ENCODE measurements at places on chromosomes 2 and 18. TPM values are rescaled to one million over a fixed set of nuclear protein-coding genes. Genes with fewer than 3 reads are reported as not detected.

ADCY3 gene
- polyA plus RNA-seq, result 2.5 TPM

PCARE gene
- not detected for polyA plus RNA-seq

UPP2 gene
- polyA plus RNA-seq, result not detected

MDH1 gene
- polyA plus RNA-seq, result 63.2 TPM

SH2D6 gene
- polyA plus RNA-seq, result not detected

FAM228A gene
- 0.17 TPM for polyA plus RNA-seq

TMEM87B gene
- 9.1 TPM for polyA plus RNA-seq

- H3K27ac ChIP-seq, result no peak overlapping the region
- H3K36me3 ChIP-seq, result no peaks in the 10 kb centered on the region
- H3K4me1 ChIP-seq, result peaks cover 4% of the 10 kb centered on the region
- H3K27me3 ChIP-seq, result no peaks in the 10 kb centered on the region
- peak; percentile 71 for DNase-seq
- no peak overlapping the region for H3K4me3 ChIP-seq
Observed at GRCh38 chr2:227862227-227862740, 9.1 kb upstream of the DAW1 start.

GRCh38 chr2:86027196-86027921 lies 78.3 kb downstream of the POLR1A start:
- no peak overlapping the region for H3K27ac ChIP-seq
- no peaks in the 10 kb centered on the region for H3K27me3 ChIP-seq
- H3K4me3 ChIP-seq, result no peak overlapping the region
- H3K36me3 ChIP-seq, result peaks cover 62% of the 10 kb centered on the region

DNA sequence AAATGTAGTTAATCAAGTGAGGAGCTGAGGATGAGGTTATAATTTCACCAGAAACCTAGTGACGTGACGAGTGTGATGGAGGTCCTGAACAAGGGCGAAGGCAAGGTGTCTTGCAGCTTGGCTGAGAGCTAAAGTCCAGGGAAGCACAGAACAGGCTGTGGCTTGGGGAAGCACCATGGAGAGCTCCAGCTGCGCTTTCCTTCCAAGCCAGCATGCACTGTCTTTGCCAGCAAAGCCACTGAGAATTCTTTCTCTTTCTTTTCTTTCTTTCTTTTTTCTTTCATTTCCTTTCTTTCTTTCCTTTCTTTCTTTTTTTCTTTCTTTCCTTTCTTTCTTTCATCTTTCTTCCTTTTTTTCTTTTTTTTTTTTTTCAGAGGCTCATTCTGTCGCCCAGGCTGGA lies 239.3 kb downstream of the FBXO15 start:
- H3K4me1 ChIP-seq, result no peaks in the 10 kb centered on the region
- no peak overlapping the region for H3K27ac ChIP-seq
- DNase-seq, result no peak

DNA sequence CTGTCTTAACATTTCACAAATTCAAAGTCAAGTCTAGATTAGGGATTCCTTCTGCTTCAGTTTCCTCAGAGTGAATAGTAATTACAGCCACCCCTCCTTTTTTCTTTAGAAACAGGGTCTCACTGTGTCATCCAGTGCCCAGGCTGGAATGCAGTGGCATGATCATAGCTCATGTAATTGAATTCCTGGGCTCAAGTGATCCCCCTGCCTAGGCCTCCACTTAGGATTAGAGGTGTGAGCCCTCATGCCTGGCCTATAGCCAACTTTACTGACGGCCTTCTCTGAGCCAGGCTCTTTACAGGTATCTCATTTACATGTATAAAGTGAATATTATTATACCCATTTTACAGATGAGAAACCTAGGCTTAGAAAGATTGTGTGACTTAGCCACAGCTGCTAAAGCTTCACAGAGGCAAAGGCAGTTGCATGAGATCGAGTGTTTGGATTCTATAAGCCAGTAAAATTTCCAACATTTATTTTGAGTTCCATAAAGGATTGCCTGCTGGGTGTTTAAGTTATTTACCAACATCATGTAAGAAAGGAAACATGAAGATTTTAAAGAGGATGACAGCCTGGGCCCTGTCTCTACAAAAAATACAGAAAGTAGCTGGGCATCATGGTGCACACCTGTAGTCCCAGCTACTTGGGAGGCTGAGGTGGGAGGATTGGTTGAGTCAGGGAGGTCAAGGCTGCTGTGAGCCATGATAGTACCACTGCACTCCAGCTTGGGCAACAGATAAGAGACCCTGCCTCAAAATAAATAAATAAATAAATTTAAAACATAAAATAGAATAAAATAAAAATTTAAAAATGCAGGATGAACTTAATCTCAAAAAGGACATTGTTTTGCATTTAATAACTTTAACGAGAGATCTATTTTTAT lies 1.8 kb downstream of the ENOSF1 start:
- no peaks in the 10 kb centered on the region for H3K36me3 ChIP-seq
- peaks cover 19% of the 10 kb centered on the region for H3K27me3 ChIP-seq
- no peak for DNase-seq
- peak overlapping the region; percentile 77 for H3K4me3 ChIP-seq
- H3K4me1 ChIP-seq, result peaks cover 13% of the 10 kb centered on the region

- H3K27me3 ChIP-seq, result no peaks in the 10 kb centered on the region
- DNase-seq, result no peak
Observed at GRCh38 chr2:39007875-39008504, 112.9 kb downstream of the SOS1 start.

DNA sequence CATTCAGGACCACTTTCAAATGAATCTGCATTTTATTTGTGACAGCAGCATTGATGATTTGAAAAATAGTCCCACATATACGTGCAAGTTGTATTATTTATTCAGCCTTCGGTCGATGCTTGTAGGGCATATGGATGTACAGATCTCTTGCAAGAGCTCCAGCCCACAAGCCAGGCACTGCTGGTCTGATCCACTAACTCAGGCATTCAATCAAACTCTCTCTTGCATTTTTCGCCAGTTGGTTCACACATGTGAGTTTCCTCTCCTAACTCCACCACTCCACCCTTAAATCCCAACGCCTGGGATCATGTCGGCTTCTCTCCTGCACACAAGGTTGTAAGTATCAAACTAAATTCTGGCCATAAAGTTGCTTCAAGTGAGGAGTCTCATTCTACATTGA lies 318.7 kb downstream of the CYP26B1 start:
- H3K36me3 ChIP-seq, result no peaks in the 10 kb centered on the region
- no peaks in the 10 kb centered on the region for H3K4me1 ChIP-seq

- no peak for DNase-seq
- peaks cover 5% of the 10 kb centered on the region for H3K4me1 ChIP-seq
- peaks cover 3% of the 10 kb centered on the region for H3K27me3 ChIP-seq
- no peak overlapping the region for H3K4me3 ChIP-seq
- H3K27ac ChIP-seq, result no peak overlapping the region
Observed at GRCh38 chr18:7369006-7369405, 138.1 kb downstream of the LRRC30 start.

DNA sequence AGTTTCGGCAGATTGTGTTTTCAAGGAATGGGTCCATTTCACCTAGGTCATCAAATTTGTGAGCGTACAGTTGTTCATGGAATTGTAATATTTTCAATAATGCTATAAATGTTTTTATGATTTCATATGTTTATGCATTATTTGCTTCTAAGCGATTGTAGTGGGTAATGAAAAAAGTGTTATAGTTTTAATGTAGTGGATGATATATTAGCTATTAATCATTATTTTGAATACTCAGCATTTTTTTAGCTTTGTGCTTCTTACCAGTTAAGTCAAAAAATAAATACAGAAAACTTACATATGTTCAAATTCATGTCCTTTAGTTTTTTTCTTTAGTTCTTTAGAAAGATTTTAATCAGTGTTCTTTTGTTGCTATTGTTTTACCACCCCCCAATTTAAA lies 677.0 kb downstream of the STK39 start:
- H3K27me3 ChIP-seq, result no peaks in the 10 kb centered on the region
- no peaks in the 10 kb centered on the region for H3K36me3 ChIP-seq
- no peak overlapping the region for H3K27ac ChIP-seq
- DNase-seq, result no peak
- no peak overlapping the region for H3K4me3 ChIP-seq

DNA sequence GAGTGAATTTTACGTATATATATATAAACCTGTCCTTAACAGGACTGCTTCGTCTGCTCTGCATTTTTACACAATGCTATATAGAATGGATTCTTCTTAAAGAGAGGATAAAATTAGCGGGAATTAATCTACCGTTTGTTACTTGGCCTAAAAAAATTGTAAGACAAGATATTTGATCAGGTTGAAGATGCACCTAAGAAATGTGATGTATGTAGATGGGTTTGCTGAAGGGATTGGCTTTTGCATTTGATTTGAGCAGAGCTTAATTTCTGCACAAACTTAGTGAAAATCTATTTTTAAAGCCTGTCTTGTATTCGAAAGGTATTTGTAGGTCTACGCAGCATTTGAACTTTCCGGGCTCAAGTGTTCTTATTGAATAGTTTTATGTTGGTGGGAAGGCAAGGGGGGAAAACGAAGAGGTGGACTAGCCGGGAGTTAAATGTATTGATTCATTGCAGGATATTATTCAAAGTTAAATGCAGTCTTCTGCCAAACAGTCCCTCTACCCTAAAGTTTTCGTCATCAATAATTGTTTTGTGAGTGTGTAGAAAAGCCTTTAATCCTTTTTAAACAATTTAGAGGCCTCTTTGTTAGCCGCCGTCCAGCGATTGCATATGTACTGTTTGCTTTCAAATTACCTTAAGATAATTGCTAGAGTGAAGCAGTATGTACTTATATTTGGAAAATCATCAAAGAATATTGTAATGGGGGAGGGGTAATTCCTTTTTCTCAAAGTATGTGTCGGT lies 1.2 kb downstream of the PPP1CB start:
- H3K27ac ChIP-seq, result peak overlapping the region; percentile 94
- no peak for DNase-seq
- peaks cover 14% of the 10 kb centered on the region for H3K36me3 ChIP-seq
- peaks cover 34% of the 10 kb centered on the region for H3K4me1 ChIP-seq
- no peaks in the 10 kb centered on the region for H3K27me3 ChIP-seq
- peak overlapping the region; percentile 100 for H3K4me3 ChIP-seq

DNA sequence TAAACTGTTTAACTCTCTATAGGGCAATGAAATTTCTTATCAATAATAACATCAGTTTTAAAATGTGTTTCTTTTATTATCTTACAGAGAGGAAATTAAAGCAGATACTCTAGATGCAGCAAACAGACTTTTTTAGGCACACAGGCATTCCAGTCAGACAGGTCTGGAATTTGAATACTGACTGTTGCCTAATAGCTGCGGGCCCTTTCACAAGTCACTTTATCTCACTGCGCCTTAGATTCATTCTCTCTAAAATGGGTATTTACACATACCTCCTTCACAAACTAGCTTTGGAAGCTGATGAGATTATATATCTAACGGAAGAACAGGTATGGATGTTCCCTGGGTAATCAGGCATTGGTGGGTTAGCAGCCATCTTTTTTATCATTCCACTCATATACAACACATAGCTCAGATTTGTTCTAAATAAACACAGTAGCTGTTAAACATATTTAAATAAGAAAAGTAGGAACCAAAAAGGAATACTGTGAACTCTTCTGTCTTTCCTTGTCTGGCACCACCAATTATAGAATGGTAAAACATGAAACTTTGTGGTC lies 104.2 kb downstream of the LRP2 start:
- DNase-seq, result no peak
- H3K27ac ChIP-seq, result no peak overlapping the region
- H3K36me3 ChIP-seq, result no peaks in the 10 kb centered on the region
- no peaks in the 10 kb centered on the region for H3K27me3 ChIP-seq
- no peaks in the 10 kb centered on the region for H3K4me1 ChIP-seq

GRCh38 chr2:128438586-128438985 lies 119.9 kb upstream of the HS6ST1 start:
- no peak overlapping the region for H3K4me3 ChIP-seq
- no peak overlapping the region for H3K27ac ChIP-seq
- H3K36me3 ChIP-seq, result no peaks in the 10 kb centered on the region
- H3K4me1 ChIP-seq, result peaks cover 19% of the 10 kb centered on the region
- H3K27me3 ChIP-seq, result no peaks in the 10 kb centered on the region

GRCh38 chr18:48162956-48163737 lies 232.7 kb upstream of the SMAD2 start:
- no peaks in the 10 kb centered on the region for H3K36me3 ChIP-seq
- no peak for DNase-seq
- no peak overlapping the region for H3K27ac ChIP-seq
- peaks cover 47% of the 10 kb centered on the region for H3K4me1 ChIP-seq
- peaks cover 12% of the 10 kb centered on the region for H3K27me3 ChIP-seq

GRCh38 chr2:109422758-109423500 lies 190.8 kb downstream of the SEPTIN10 start:
- H3K27me3 ChIP-seq, result no peaks in the 10 kb centered on the region
- DNase-seq, result no peak
- H3K27ac ChIP-seq, result no peak overlapping the region
- H3K4me1 ChIP-seq, result no peaks in the 10 kb centered on the region
- H3K4me3 ChIP-seq, result no peak overlapping the region
- H3K36me3 ChIP-seq, result no peaks in the 10 kb centered on the region

DNA sequence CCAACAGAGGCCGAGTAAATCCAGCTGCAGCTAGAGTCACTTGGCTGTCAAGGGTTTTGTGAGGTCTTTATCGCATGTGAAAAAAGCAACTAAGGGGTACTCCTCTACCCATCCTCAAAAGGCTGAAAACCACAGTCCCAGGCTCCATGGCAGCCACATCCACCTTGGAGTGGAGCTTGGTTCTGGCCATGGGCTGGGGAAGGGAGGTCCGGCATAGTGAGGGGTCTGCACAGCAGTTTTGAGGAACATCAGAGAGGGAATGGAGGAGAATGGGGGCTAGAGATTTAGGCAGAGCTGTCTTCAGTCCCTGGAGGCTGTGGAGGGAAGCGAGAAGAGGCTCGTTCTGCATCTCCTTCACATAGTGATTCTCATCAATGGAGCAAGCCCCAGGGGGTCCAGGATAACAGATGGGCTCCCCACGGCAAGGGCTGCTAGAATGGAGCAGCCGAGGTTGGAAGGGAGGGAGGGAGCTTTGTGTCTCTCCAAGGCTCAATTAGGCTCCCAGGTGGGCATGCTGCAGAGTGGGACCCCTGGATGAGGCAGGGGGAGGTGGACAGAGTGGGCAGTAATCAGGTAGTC lies 21.0 kb downstream of the MROH2A start:
- H3K4me1 ChIP-seq, result no peaks in the 10 kb centered on the region
- no peak overlapping the region for H3K27ac ChIP-seq
- H3K36me3 ChIP-seq, result no peaks in the 10 kb centered on the region
- H3K27me3 ChIP-seq, result no peaks in the 10 kb centered on the region

Data from CD14-positive monocyte (primary cell).